Activated CD4-positive, CD25-positive, alpha-beta regulatory T cell treated with anti-CD3 and anti-CD28 coated beads, Interleukin-2, amount 50 U/mL, for 24 hours (primary cell): ENCODE measurements at places on chromosomes 5 and 9.
A peak's percentile ranks its signal among the peaks of the same experiment; 100 is the strongest.

GRCh38 chr5:133938039-133938821 lies 30.2 kb downstream of the C5orf15 start:
- ATAC-seq = no peak

GRCh38 chr5:118862596-118862995 lies 125.8 kb downstream of the DTWD2 start:
- ATAC-seq = no peak

DNA sequence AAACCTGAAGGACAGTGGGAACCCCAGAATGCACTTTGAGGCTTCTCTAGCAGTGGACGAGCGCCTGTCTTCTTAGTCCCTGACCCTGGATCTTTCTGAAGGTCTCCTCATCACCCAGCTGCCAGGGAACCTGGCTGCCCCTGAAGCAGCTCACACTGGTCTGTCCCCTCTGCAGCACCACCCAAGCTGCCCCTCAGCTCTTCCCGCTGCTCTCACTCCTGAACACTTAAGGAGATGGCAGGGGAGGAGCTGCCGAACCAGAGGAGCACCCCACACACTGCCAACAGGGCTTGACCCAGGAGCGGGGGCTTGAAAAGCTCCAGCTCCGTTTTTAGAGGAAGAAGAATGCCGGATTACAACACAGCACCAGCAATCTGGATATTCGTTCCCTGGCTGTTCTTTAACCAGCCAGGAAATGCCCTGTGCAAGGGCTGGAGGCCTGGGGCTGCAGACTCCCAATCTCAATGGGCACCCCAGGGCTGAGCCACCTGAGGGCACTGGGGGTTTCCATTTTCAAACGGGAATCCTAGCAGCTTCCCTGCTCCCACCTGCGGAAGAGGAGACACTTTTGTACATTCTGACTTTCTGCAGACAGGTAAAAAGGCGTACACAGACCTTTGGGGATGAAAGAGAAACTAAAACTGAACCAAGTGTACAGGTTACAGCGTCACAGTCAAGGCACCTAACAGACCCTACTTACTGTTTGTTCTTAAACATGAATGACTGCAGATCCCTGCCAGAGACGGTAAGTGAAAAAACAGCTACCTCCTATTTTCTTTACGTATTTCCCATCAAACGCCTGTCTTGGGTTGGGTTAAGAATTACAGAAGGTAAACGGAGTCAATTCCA lies 36.3 kb downstream of the GOLM1 start:
- ATAC-seq = no peak

GRCh38 chr9:134555094-134555650 lies 86.4 kb upstream of the COL5A1 start:
- no peak for ATAC-seq

GRCh38 chr5:518721-519120 lies 5.5 kb downstream of the SLC9A3 start:
- ATAC-seq = no peak

DNA sequence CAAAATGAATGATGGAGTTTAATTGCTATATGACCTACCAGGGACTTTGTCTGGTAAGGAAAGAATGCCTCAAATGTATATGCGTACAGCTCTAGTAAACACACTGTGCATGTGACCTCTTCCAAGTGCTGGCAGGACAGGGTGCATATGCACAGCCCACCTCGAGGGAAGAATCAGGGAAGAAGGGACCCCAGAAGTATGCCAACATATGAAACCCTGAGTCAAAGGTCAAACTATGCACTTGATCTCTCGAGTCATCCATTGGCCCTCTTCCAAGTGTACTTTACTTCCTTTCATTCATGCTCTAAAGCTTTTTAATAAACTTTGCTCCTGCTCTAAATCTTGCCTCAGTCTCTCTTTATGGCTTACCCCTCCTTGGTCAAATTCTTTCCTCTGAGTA lies 804.6 kb upstream of the COX7C start:
- no peak for ATAC-seq

GRCh38 chr5:167244583-167244982 lies 1046.9 kb upstream of the WWC1 start:
- no peak for ATAC-seq

DNA sequence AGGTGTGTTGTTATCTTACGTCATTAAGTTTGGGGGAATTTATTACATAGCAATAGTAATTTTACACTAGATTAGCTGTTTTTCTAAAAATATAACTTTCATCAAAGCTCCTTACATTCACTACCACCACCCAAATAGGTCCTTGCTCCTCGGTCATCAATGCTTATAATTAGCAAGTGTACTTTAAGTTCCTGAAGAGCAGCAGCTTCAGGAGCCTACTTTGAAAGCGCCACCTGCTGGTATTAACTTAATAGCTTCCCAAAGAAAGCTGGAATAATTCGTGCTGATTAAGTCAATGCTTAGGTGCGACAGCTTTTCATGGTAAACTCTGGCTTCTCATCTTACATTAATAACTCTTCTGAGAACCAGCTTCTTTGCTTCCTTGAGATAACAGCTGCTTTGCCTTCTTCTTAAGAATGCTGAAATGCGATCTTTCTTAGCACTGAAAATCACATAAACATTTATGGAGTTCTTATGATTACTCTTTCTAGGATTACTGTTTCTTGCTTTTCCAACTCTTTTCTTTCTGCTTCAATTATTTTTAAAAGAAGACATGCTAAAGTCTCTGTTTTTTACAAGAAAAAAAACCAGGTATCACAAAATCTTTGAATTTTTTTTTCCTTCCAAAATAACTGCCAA lies 10.0 kb upstream of the C5 start:
- no peak for ATAC-seq

DNA sequence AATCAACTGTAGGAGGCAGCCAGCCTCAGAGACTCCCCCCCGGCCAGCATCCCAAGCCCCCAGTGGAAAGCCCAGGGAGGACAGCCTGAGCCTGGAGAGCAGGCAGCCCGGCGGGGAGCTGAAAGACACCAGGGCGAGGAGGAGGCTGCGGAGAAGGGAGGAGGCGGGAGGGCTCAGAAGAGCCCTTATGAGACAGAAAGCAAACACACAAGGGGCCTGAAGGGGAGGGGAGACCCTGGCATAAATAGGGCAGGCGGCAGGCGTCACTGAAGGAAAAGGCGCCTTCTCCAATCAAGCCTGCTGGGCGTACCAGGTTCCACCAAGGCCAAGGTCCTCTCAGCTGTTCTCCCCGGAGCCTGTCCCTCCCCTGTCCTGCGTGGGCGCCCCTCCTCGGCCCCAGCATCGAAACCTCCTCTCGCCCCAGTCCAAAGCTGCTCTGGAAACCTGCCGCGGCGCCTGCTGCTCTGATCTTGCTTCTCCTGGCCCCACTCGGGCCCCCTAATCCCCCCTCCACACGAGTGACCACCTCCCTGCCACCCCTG lies 1.3 kb downstream of the SLC9A3 start:
- no peak for ATAC-seq

DNA sequence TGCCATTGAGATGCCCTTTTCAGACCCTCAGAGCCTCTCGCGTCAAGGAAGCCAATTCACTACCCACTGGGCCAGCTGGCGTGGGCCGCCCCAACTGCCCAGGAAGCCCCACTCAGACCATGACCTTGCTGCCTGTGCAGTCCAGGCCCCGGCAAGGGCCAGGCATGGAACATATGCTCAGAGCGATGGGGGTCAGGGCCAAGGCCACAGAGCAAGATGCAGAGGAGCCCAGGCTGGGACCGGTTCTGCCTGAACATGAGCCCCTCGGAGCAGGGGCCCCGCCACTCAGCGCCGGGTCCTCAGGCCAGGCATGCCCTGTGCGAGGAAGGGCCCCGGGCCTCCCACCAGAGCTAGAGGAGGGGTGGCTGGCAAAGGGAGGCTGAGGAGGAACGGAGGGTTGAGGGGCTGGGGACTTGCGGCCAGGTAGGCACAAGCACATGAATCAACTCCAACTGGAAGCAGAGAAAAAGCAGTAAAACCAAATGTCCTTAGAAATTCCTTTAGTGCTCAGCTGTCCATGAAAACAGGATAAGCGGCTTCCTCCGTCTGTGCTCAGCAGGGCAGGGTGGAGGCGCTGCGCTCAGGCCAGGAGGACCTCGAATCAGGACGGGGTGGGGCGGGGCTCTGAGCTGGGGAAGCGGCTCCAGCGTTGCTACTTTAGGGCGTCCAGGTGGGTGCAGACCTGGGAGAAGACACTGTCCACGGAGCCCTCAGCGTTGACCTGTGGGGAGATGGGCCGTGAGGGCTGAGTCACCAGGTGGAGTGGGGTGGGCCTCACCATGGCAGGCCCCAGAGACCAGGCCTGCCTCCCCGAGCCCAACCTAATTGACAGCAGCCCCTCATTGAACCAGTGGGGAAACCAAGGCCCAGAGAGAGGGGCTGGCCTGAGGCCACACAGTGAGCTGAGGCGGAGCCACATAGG lies 9.9 kb downstream of the AK1 start:
- no peak for ATAC-seq

DNA sequence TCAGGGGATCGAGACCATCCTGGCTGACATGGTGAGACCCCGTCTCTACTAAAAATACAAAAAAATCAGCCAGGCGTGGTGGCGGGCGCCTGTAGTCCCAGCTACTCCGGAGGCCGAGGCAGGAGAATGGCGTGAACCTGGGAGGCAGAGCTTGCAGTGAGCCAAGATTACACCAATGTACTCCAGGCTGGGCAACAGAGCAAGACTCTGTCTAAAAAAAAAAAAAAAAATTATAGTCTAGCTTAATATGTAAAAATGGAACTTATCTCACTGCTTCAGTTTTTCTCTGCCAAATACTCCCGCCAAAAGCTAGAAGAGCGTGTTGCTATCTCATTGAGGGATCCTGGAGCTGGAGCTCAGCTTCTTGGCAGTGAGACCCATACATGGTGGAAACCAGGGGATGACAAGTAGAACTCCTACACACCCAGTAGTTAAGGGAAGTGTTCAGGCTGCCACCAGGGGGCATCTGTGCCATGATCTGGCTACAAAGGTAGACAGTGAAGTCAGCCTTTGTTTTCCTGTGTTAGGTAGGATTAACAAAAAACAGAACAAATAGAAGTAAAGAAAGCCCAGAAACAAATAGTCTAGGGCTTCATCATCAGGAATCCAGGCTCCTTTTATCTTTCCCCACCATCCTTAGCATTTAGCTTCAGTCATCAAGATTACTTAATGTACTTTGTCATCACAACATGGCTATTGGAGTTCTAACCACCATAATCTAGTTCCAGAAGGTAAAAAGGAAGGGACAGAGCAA lies 33.6 kb upstream of the GLIPR2 start:
- peak; percentile 100 for ATAC-seq

DNA sequence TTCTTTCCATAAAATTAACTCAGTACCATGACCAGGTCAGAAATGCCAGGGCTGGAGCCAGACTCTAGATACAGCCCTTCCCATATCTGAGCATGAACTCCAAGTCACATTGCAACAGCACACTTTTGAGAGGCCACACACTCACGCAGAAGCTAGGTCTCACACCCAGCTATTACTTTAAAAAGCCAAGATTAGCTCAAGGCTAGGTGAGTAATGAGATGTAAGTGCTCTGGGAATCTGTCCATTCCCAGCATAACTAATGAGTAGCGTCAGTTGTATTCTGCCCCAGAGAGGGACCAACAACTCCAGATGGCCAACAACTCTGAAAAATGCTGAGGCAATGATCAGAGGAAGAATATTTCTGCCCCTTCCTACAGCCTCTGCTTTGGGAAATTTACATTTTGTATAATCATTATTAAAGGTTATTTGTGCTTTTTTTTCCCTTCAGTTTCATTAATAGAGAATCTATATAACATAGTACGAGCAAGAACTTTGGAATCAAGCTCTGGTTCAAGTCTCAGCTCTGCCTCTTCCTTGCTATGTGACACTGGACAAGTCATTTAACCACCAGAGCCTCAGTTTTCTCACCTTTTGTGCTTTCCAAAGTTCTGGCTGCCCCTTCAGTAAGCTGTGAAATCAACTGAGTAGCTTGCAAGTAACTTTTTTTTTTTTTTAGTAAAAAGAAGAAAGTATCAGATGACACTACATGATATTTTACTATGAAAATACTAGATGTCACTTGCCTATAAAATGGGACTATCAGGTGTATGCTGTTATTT lies 118.3 kb downstream of the NR6A1 start:
- no peak for ATAC-seq

DNA sequence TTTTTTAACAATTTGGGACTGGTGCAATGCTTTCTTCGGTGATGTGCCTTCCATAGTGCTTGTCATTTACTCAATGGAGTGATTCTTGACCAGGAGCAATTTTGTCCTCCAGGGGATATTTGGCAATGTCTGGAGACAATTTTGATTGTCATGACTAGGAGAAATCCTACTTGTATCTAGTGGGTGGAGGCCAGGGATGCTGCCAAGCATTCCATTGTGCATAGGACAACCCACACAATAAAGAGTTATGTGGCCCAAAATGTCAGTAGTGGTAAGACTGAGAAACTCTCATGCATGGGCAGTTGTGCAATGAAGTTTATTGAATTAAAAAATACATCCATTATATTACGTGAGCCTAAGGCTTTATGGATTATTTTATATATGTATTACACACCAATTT lies 70.5 kb downstream of the FOCAD start:
- ATAC-seq = no peak

- no peak for ATAC-seq
These were observed 17.0 kb upstream of the SH3TC2 start for GRCh38 chr5:149079883-149080282.

- no peak for ATAC-seq
These were observed 6.6 kb downstream of the NINJ1 start for GRCh38 chr9:93127395-93127911.

DNA sequence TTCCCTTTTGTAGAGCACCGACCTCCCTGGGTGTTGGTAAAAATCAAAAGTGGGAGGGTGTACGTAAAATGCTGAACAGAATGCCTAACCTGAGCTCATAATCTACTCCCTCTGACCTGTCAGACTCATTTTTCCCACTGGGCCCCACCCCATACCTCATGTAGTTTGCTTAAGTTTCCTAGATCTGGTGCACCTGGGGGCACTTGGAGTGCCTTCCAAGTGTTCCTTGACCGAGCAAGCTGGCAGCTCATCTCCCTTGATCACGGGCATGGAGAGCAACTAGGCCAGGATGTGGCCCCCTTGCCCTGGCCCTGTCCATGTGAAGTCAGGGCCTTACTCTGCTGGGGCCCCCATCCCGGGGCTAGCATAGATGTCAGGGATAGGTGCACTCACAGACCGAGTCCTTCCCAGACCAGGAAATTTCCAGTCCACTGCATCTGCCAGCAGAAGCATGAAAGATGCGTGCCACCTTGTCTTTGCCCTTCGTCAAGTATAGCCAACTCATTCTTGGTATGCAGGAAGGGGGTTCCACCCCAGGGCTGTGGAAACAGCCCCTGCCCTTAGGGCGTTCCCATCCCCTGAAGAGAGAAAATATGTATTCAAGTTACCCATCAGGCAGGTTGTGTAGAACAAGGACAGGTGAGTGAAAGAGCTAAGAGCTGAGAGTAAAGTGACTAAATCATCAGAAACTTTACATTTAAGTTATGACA lies 41.9 kb downstream of the SLC22A5 start:
- ATAC-seq = peak; percentile 30
